Skeletal muscle cell (primary cell): ENCODE measurements at places on chromosomes 7 and 10.
A peak's percentile ranks its signal among the peaks of the same experiment; 100 is the strongest.

GRCh38 chr10:112375721-112376395, 1.9 kb downstream of the ACSL5 start:
- DNase-seq, result no peak

- no peak for DNase-seq
Measured at GRCh38 chr10:132259702-132260482, 47.9 kb downstream of the STK32C start.

DNA sequence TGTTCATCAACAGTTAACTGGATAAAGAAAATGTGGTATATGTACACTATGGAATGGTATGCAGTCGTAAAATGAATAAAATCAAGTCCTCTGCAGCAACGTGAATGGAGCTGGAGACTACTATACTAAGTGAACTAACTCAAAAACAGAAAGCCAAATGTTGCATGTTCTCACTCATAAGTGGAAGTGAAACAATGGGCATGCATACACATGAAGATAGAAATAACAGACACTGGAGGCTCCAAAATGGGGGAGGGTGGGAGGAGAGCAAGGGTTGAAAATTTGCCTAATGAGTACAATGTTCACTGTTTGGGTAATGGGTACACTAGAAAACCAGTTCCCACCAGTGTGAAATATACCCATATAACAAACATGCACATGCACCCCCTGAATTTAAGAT, 179.5 kb downstream of the ZWINT start:
- DNase-seq, result no peak

GRCh38 chr10:18104223-18104872, 35.9 kb upstream of the CACNB2 start:
- DNase-seq, result no peak

DNA sequence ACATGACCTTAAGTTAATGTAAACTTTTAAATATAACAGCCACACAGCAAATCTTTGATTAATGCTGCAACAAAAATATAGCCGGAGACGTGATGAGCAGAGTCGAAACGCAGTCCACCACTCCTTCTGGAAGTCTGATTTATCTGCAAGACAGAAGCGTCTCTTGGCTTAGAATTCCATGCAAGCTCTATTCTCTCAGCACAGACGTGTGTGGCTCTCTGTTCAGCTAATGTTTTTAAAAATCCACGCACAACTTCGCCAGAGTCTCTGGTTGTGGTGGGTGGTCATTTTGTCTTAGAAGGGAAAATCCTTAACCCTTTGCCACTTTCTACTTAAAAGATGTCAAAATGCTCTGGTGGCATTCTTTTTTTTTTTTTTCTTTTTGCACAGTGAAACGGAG, 438.0 kb upstream of the MGMT start:
- DNase-seq, result no peak

DNA sequence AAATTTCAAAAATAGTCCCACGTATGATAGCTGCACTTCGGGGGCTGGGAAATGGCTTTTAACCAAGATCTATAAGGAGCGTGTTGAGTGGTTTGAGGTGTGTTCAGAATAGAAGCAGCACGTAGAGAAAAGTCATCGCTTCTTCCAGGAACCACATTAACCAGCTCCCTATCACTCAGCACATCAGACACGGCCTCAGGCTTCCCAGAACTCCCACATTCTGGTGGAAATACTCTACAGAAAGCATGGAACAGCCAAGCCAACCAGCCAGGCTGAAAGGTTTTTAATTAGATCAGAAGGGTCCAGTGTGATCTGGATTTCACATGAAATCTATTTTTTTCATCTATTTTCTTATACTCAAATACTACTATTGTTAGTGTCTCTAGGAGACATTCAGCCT, 231.5 kb upstream of the NRP1 start:
- no peak for DNase-seq

DNA sequence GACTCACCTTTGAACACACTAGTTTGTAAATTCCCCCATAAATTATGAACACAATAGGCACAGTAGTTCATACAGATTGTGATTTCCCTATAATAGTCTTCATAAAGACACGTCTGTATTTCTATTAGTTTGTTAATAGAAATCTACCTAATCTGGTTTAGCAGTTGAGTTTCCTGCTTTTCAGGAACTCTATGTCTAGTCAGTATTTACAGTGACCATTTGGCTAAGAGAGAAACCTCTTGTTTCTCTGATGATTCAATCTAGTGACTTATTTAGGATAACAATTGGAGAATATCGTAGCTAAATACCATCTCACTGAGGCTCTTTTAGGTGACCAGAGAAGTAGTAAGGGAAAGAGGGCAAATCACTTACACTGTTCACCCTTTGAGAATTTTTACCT, 5.9 kb upstream of the HERPUD2 start:
- DNase-seq, result no peak

GRCh38 chr7:142094861-142095260, 16.7 kb upstream of the MGAM2 start:
- DNase-seq, result peak; percentile 37

- no peak for DNase-seq
Measured at GRCh38 chr10:12252882-12253546, 57.0 kb downstream of the CDC123 start.

GRCh38 chr7:93316730-93317129, 84.6 kb downstream of the VPS50 start:
- DNase-seq, result peak; percentile 7

DNA sequence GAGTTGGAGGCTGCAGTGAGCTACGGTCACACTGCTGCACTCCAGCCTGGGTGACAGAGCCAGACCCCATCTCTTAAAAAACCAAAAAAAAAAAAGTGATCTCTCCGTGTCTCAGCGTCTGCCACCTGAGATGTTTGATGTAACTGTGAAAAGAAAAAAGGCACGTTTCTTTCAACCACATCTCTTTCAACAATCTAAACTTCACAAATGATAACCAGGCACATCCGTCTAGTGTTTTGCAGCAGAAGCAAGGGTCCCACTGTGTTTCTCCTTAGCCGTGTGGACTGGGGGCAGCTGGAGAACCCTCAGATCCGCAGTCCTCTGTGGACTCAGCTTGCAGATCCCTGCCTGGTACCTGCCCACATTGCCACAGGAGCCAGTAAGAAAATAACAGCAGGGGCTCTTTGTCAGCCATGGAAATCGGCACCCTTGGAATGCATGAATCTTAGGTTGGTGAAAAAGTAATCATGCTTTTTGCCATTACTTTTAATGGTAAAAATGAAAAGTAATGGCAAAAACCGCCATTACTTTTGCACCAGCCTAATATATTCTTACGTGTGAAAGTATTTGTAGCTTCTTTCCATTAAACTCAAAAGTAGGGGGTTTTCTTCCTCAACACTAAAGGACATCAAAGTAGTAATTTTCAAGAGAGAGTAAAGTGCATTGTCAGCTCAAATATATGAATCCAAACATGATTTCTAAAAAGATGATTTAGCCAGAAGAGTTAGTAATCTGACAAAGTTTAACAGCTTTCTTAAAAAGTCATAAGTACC, 276.5 kb downstream of the CCDC3 start:
- no peak for DNase-seq

DNA sequence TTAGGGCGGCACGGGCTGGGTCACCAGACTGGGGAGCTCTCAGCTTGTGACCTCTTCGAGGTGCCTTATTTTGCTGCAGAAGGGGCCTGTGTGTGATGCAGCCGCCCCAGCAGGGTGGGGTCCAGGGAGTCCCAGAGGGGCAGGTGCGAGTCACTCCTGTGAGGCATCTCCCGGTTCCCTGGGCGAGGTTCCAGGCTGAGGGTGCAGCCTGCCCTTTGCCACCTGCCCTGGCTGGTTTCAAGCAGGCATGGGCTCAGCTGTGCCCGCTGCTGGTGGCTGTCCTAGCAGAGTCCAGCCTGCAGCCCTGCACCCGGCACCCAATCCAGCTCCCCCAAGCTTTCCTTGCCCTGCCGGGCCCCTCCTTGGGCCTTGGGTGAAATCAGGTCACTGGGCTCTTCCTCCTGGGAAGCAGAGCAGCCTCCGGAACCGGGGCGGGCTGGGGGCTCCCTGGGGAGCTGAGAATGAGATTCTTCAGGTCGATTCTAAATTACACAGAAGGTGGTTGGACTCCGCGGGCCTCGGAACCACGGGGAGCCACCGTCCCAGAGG, 64.8 kb downstream of the PWWP2B start:
- no peak for DNase-seq

DNA sequence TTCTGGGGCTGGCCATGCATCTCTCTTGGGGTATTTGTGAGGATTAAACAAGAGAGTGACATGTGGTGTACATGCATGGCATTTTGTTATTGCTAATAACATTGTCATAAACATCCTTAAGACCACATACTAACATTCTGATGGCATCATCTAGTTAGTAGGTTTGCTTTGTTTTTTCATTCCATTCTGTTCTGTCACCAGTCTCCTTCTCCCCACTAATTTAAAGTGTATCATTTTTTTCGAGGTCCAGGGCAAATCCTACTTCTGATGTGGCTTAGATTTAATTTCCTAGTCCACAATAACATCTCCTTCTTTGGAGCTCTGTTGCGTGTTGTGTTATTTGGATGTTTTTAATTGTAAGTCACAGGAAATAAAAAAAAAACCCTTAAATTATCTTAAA, 248.1 kb downstream of the LRMDA start:
- no peak for DNase-seq
